ENCODE measurements at places on chromosomes 1 and 21.

DNA sequence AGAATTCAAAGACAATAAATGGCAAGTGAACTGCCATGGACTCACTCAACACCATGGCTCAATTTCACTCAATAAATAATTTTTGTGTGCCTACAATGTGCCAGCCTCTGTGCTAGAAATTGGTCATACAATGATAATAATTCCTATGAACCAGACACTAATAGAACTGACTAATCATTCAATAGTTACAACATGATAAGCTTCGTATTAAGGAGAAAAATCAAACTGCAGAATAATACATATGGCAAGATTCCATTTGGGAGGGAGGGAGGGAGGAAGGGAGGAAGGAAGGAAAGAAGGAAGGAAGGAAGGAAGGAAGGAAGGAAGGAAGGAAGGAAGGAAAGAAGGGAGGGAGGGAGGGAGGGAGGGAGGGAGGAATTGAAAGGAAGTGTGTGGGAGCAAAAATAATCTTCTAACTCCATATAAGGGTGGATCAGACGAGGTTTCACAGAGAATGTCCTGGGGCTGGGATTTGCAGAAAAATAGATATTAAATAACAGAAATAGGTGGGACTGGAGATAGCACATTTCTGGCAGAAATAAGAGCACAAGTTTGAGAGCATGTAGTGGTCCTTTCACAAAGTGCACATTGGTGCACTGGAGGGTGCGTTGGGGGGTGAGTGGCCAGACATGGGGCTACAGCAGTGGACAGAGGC, 52.9 kb downstream of the JAK1 start:
- no peak for DNase-seq

- no peak for DNase-seq
Observed at GRCh38 chr1:224543453-224543852, 72.7 kb upstream of the CNIH3 start.

DNA sequence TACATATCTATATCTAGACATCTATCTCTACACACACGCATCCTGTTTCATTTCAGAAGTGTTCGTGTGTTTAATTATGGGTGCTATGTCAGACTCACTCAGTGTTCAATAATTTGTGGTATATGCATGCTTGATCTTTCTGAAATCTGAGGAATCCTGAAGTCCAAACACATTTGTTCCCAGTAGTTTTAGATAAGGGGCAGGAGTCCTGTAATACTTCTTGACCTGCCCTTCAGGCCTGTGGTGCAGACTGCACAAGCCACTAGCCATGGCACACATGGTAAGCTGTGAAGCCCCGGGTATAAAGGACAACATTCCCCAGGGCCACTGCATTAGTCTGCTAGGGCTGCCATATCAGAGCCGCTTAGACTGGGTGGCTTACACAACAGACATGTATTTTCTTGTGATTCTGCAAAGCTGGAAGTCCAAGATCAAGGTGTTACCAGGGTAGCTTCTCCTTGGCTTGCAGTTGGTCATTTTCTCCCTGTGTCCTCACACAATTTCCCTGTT, 267.2 kb downstream of the RHOU start:
- DNase-seq: no peak

- no peak for DNase-seq
Observed at GRCh38 chr1:26360807-26361604, 7.1 kb upstream of the CRYBG2 start.

GRCh38 chr1:18951416-18951815, 5.1 kb downstream of the IFFO2 start:
- DNase-seq: peak; percentile 26

All from stimulated activated CD4-positive, alpha-beta T cell treated with anti-CD3 and anti-CD28 coated beads, Interleukin-15, amount 100 ng/mL, for 24 hours (primary cell).